ENCODE measurements at places on chromosomes 5 and 9.

- DNase-seq: no peak
These were observed 24.8 kb downstream of the TGFBI start for GRCh38 chr5:136053336-136054141.

GRCh38 chr5:108634010-108634616 lies 113.6 kb upstream of the FER start:
- DNase-seq: no peak

DNA sequence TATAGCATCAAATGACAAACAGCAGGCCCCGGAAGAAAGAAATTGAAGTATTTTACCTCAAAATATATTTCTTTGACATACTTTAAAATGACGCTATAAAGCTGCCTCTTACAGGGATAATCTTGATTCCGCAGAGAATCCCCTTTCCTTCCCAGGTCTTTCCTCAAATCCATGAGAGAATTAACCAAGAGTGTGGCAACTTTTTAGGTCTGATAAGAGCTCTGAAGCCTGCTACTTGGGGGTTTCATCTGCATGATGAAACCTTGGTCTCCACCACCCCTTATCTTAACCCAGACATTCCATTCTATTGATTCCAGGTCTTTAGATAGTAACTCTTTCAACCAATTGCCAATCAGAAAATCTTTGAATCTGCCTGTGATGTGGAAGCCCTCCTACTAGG lies 173.8 kb downstream of the CEMIP2 start:
- no peak for DNase-seq

GRCh38 chr5:10279328-10279727 lies 28.4 kb downstream of the CMBL start:
- no peak for DNase-seq

DNA sequence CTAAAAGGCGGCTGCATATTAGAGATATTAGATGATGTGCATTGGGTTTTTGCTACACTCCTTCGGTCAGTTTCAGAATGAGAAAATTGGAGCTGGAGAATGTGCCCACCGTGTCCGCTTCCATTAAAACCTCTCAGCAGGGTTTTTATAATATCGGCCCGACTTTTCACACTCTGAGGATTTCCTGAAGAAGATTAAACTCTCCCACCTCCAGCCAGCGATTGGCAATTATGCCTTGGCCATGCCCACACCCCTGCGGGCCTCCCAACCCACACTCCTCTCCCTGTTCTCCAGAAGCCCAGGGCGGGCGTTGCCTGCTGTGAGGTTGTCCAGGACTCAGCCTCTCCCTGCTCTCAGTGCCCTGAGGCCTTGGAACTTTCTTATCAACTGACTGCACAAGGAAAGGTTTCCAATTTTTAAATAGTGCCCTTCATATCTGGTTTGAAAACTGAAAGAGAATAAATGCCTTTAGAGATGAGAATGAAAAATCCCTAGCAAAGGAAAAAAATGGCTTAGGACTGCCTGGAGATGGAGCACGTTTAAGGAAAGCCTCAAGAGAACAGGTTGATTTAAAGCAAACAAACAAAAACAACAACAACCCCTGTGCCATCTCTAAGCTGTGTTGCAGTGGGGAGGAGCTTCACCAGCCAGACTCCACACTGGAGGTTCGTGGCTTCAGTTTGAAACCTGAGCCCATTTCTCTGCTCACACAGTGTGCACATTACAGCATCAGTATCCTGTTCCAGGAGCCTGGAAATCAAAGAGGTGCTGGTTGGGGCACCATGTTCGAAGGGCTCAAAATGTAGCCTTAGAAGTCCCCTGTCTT lies 292.9 kb downstream of the NSG2 start:
- DNase-seq: no peak

DNA sequence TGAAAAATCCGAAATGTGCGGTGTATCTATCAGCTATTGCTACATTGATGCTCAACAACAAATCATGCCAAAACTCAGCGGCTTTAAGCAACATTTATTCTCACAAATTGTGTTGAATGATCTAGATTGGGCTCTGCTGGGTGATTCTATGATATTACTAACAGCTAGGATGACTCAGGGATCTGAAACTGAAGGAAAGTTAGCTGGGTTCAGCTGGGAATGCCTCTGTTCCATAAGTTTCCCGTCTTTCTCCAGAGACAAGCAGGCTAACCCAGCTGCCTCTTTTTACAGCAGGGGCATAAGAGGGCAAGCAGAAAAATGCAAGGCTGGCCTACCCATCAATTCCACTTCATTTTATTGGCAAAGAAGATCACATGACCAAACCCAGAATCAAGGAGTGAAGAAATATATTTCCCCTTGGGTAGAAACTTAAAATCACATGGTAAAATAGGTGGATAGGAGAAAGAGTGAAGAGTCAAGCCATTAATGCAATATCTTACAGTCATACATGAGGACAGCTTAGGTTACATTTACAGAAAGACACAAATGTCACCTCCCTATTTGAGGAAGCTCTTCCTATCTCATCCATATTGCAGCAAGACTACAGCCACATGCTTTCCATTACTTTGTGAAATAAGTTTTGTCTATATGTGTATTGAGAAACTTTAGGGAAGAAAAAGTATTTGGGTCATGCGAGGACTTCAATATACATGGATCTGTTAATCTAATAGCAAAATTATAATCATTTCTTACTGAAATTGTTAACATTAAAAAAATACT lies 30.8 kb downstream of the IL7R start:
- no peak for DNase-seq

GRCh38 chr9:16106021-16106571 lies 553.3 kb downstream of the CCDC171 start:
- DNase-seq: no peak

GRCh38 chr5:79133657-79134451 lies 22.2 kb downstream of the BHMT start:
- peak; percentile 21 for DNase-seq

GRCh38 chr5:132961887-132962286 lies 1.5 kb downstream of the AFF4 start:
- DNase-seq: no peak

- DNase-seq: no peak
These were observed 1959.9 kb upstream of the WWC1 start for GRCh38 chr5:166331521-166331920.

DNA sequence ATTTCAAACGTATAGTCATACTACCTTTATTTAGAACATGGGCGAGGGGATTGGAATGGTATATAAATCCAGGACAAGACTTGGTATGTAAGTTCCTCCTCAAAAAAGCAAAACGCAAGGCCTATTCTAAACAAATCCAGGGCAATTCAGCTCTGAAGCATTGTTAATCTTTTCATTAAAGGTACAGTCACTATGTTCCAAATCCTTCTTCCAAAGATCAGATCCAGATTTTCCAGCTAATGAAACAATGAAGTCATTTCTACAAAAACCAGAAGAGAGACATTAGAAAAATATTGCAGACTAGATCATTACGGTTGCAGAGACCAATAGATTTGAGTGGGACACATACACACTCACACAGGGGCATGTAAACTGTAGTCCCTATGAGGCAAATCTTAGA lies 116.1 kb upstream of the BNC2 start:
- no peak for DNase-seq

- DNase-seq: no peak
These were observed 7.5 kb upstream of the RFK start for GRCh38 chr9:76401580-76402354.

DNA sequence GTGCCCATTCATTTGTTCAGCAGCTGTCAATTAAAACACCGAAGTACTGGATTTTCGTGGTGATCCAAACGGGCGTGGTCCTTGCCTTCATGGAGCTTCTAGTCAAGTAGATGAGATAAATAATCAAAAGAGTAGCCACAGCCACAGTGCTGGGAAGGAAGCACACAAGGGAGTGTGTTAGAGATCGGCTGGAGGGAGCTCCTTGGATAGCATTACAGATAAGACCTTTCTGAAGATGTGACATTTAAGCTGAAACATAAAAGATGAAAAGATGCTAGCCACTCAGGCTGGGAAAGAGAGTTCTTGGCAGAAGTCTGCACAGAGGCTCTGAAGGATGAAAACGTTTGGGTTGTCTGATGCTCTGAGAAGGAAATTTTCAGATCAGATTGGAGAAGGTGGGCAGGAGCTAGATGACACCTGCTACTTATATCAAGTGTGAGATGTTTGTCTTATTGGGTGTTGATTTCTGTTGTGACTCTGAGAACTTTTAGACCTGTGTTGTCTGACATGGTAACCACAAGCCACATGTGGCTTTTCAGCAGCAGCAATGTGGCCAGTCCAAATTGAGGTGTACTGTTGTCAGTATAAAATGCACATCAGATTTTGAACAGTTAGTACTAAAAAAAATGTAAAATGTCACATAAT lies 123.9 kb downstream of the TLE4 start:
- no peak for DNase-seq

DNA sequence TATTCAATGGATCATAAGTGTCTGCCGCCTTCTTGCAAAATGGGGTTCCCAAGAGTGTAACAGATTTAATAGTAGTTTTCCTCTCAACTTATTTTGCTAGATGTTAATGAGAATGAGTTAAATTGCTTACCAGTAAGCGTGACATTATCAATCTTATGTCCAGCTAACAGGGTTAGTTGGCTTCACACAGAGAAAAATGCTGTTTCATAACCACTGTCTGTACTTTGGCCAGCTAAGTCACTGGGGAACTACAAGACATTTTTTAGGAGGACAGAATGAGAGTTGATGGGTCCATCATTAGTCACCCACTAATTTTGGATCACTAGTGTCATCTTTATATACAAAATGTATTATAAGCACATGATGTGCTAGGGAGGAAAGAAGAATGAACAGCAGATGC lies 1.4 kb downstream of the CDC37L1 start:
- DNase-seq: no peak

GRCh38 chr5:78972654-78973428 lies 12.3 kb downstream of the ARSB start:
- DNase-seq: no peak

- no peak for DNase-seq
These were observed 43.4 kb downstream of the UBE2R2 start for GRCh38 chr9:33860200-33860871.

GRCh38 chr9:105023788-105024187 lies 95.8 kb upstream of the ABCA1 start:
- DNase-seq: no peak

GRCh38 chr9:110189559-110190320 lies 18.2 kb downstream of the C9orf152 start:
- no peak for DNase-seq

DNA sequence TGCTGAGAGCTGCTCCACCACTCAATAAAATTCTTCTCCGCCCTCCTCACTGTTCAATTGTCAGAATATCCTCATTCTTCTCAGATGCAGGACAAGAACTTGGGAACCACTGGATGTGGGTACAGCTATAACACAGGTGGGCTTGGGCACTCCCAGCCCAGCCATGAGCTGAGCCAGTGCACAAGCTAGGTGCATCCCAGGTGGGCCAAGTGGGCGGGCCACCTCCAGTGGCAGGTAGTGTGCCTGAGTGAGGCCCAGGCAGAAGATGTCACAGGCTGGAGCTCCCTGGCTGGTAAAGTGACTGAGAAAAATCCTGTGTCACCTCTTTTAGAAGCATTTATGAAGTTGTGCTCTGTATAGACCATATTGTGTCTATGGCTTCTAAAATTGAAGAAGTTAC lies 501.6 kb upstream of the TYRP1 start:
- no peak for DNase-seq

DNA sequence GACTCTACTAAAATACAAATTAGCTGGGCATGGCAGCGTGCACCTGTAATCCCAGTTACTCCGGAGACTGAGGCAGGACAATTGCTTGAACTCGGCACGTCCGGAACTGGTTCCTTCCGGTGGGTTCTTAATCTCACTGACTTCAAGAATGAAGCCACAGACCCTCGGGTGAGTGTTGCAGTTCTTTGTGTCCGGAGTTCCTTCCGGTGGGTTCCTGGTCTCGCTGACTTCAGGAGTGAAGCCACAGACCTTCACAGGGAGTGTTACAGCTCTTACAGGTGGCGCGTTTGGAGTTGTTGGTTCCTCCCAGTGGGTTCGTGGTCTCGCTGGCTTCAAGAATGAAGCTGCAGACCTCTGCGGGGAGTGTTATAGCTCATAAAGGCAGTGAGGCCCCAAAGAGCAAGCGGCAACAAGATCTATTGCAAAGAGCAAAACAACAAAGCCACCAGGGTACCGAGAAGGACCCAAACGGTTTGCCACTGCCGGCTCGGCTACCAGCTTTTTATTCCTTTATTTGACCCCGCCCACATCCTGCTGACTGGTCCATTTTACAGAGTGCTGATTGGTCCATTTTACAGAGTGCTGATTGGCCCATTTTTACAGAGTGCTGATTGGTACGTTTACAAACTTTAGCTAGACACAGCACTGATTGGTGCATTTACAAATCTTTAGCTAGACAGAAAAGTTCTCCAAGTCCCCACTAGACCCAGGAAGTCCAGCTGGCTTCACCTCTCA lies 28.6 kb upstream of the SLC6A19 start:
- no peak for DNase-seq

DNA sequence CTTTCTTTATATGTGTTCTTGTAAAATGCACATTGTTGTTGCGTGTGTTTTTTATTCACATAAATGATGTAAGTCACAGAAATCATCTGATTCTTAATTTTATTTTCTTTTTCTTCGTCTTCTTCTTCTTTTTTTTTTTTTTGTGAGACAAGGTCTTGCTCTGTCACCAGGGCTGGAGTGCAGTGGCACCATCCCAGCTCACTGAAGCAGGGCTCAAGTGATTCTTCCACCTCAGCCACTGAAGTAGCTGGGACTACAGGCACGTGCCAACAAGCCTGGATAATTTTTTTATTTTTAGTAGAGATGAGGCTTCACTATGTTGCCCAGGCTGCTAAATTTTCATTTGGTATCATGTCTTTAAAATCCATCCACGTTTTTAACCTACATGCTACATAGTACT lies 28.5 kb upstream of the FANCC start:
- DNase-seq: no peak

- DNase-seq: no peak
These were observed 631.9 kb downstream of the SLCO4C1 start for GRCh38 chr5:101664071-101664791.

- no peak for DNase-seq
These were observed 59.4 kb upstream of the EXOC3 start for GRCh38 chr5:383621-384020.

DNA sequence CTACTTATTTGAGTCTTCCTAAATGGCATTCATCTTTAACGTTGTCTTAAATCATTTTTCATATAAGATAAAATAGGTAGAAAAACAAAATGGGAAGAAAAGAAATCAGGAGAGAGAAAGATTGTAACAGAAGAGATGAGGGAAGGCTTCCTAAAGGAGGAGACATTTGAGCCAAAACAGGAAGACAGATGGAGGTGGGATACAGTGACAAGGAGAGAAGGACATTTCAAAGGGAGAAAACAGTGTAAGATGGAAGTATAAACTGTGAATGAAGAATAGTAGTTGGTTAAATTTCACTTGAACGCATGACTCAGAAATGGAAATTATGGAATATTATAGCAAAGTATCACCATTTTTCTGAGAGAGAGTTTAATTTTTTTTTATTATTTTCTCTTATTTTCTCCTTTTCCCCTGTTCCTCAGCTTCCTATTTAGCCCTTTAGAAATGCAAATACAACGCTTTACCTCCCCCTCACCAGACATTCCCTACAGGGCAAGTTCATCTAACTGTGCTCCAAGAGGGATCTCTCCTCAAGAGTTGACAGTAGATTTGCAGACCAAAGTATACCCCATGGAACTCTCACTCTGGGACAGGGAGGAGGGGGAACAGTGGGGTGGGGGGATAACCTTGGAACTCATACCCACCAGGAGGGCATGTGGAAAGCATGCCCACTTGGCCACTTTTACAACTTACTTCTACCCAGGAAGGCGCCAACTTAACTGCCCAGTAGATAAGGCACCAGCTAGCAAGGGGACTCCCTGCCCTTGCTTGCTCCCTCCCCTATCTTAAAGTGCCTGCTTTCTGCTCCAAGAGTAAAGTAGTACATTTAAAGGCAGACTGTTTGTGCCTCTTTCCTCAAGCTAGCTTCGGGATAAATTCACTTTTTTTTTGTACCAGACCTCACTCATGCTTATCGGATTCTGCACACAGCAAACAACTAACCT lies 304.7 kb upstream of the POU5F2 start:
- no peak for DNase-seq
